ENCODE measurements at places on chromosomes 11 and 22. TPM values are rescaled to one million over a fixed set of nuclear protein-coding genes. Genes with fewer than 3 reads are reported as not detected.

Gene TPBGL
- 0.47 TPM for total RNA-seq

Gene SPDYC
- not detected for total RNA-seq

Gene DNAJC4
- 39.5 TPM for total RNA-seq

Gene GTSE1
- 1.4 TPM for total RNA-seq

Gene NXPE2
- total RNA-seq = 0.38 TPM

Gene SIRT3
- total RNA-seq = 17.6 TPM

Gene NELL1
- 0.15 TPM for total RNA-seq

Measured in lower lobe of right lung (tissue), 2 donors.